ENCODE measurements at places on chromosomes 7 and 10.

DNA sequence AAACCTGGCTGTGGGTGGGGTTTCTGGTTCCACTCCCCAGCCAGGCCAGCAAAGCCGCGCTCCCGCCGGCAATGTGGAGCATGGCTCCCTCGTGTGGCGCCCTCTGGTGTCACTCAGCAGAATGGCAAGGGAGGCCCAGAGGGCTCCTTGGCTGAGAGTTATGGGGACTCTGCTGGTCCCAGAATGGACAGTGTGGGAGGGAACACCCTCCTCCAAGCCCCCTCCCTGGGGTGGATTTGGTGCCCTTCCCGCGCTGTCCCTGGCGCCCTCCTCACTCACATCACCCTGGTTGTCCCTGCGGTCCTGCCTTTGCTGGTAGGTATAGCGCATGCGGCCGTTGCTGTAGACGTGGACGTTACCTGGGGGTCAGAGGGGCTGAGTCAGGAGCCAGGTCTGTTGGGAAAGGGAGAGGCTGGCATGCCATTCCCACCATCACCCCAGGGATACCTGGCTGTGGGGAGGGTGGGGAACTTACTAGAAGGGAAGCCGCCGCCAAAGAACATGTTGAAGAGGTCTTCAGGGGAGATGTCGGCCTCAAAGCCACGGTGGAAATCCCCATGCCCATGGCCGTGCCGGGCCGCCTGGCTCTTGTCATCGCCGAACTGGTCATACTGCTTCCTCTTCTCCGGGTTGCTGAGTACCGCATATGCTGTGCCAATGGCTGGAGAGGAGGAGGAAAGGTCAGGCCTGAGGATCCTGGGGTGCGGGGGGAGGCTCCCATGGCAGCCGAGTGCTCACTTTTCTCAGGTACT, 14.0 kb downstream of the DNAJB12 start:
- peak; percentile 57 for DNase-seq

DNA sequence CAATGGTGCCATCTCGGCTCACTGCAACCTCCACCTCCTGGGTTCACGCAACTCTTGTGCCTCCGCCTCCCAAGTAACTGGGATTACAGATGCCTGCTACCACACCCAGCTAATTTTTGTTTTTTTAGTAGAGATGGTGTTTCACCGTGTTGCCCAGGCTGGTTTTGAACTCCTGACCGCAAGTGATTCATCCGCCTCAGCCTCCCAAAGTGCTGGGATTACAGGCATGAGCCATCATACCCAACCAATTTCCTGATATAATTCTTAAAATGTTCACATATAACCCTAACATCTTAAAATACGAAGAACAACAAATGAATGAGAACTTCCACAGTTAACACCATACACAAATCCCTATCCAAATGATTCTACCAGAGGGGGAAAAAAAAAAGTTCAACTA, 31.2 kb downstream of the BAIAP2L1 start:
- DNase-seq = no peak

DNA sequence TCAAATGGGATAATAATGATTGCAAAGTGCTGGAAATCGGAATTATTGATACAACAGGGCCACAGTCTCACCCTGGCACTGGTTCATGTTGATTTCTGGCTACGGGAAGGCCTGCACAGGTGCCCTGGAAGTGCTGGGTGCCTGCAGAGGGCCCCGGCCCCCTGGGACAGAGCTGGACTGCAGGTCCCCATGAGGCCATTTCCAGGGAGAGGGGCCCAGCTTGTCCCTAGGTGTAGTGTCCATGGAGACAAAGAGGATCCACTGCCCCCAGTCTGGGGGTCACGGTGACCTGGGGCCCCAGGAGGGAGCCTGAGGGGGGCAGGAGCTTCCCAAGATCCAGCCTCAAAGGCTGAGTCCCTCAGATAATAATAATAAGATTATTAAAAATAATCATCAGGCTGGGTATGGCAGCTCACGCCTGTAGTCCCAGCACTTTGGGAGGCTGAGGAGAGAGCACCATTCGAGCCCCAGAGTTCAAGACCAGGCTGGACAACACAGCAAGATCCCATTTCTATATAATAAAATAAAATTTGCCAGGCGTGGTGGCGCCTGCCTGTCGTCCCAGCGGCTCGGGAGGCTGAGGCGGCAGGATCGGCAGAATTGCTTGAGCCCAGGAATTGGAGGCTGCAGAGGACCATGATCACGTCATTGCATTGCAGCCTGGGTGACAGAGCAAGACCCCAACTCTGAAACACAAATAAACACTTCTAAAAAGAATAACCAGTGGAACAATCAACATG, 98.1 kb downstream of the MICALL2 start:
- DNase-seq = no peak

- DNase-seq = no peak
These were observed 18.9 kb upstream of the UBN2 start for GRCh38 chr7:139212133-139212532.

GRCh38 chr10:79378647-79379511, 31.6 kb downstream of the PPIF start:
- no peak for DNase-seq

GRCh38 chr10:49332333-49332732, 33.4 kb downstream of the C10orf71 start:
- DNase-seq = no peak

DNA sequence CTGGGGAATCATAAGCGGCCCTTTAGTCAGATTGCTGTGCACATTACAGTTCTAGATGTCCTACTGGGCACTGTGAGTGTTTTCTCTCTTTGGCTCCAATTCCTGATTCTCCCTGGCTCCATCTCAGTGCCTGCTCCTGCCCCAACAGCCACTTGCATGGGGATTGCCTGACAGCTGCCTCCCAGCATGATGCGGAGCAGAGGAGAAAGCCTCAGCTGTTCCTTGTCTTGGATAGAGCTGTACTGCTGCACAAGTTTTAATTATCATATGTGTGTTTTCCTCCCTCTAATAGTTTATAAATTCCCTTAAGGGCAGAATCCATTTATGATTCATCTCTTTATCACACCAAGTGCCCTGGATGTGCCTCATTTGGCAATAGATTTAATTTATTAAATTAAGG, 285.8 kb upstream of the COBL start:
- no peak for DNase-seq

GRCh38 chr10:80465839-80466590, 11.9 kb downstream of the TSPAN14 start:
- peak; percentile 41 for DNase-seq

DNA sequence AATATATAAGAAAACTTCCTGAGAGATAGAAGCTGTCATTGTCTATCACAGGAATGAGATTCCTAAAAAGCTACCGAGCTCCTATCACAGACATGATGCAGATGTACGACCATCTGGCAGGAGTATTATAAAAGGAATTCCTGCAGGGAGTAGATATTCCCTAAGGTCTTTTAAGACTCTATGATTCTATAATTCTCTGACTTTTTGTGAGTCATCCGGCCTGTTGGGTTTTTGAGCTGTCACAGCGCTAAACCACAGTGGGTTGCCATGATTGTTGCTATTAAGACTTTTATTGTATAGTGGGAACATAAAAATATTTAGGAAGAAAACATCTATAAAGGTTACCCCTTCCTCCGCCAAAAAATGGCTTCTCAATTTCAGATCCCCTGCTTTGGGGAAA, 223.4 kb downstream of the BMPER start:
- DNase-seq = no peak

DNA sequence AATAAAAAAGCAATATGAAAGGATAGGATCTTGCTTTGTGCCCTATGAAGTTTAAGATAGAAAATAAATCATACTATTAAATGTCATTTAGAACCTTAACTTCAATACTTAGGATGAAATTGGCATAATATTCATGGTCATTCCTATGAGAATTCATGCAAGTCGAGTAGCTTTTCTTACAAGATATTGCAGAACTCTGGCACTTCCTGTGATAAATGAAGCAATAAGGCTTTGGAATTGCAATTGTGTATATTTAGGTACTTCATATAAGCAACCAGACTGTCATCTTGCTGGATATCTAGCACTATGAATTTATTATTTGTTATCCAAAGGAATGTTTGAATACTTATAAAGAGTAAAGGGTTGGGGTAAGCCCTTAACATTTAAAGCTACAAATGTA, 116.5 kb downstream of the ZNF438 start:
- no peak for DNase-seq

DNA sequence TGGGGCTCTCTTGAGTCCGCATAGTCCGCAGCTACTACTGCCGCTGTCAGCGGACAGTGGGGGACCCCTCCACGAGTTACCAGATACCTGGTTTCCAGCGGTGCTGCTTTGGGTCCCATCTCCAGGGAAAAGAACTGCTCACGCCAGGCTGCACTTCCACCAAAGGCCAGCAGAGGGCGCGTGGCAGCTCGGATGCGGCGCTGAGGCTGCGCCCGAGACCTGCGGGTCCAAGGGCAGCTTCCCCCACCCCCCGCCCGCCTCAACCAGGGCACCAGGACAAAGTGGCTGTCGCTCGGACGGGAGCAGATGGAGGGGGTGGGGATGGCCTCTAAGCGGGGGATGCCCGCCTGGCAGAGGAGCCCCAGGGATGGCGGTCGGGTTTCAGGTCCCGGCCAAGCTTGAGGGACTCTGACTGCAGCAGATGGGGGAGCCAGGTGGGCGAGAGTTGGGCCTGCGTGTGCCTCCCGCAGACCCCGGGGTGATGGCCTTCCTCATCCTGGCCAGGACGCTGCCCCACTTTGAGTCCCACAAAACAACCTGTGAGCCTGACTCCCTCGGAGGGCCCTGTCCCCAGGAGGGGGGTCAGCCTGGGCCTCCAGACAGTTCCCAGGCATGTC, 23.8 kb upstream of the ZNF735 start:
- DNase-seq = peak; percentile 19

DNA sequence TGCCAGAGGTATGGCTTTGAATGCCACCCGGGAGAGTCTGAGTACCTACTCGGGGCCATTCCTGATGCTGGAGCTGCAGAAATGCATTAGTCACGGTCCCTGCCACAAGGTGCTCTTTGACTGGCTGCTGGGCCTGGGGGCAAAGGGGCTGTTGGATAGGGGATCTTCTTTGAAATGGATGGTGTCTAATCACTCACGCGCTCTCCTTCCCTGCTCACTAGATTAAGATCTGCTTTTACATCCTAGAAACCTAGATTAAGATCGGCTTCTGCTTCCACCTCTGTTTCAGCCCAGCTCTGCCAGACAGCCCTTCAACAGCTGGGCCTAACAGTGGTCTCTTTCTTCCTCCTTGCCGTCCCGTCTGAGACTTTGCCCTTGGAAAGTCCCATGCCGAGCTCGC, 57.2 kb downstream of the PAX2 start:
- no peak for DNase-seq

DNA sequence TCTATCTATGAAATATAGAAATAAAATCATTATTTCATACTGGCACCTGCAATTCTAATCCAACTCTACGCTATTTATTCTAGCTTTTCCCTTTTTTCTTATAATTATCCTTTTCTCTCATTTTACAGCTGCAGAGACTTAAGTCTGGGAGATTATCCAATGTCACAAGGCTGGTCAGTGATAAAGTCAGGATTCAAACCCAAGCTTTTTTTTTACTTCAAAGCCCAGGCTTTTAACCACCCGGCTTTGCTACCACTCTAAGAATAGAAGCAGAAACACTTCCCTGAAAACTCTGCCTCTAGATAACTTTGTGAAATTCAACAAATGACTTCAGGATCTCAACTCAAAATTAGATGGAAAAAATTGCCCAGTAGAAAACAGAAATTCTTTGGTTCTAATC, 552.5 kb downstream of the IPMK start:
- DNase-seq = no peak

DNA sequence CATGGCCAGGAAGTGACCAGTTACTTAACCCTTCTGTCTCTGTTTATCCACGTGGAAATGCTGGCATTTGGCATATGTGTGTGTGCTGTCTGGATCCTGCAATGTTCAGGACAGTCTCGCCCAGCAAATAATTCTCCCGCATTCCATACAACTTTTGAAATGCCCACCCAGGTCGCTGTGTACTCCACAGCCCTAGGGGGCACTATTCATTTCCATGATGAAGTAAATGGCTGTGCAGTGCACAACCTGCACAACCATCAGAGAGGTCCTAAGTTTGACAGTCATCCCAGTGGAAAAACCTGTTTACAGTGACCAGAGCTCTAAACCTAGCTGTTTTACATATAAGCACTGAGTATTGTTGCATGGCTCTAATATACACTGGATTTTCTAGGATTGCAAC, 38.1 kb downstream of the ZNF503 start:
- no peak for DNase-seq

DNA sequence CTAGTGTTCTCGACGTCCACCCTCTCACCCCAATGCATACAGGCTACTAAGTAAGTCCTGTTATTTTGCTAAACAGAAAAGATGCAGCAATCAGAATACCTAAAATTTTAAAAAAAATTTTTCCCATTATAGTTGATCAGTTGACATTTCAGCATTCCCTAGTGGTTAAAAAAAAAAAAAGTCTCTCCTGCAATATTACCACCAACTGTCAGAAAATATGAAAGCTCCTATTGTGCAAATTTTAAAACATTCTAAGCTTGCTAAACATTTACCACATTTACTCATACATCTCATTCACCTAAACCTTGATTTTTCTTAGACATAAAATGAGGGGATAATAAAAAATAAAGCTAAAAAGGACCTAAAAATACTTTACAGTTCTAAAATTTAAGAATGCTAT, 165.6 kb downstream of the AVL9 start:
- DNase-seq = no peak

DNA sequence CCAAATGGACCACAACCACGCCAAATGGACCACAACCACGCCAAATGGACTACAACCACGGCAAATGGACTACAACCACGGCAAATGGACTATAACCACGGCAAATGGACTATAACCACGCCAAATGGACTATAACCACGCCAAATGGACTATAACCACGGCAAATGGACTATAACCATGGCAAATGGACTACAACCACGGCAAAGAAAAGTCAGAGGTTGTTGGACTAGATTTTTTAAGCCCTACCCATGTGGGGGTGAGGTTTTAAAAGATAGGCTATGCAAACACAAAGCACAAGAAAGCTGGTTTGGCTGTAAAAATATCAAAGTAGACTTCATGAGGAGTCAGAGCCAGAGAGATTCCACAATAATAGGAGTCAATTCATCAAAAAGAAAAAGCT, 55.8 kb downstream of the NCAPG2 start:
- DNase-seq = no peak

GRCh38 chr10:43878386-43878785, 229.7 kb upstream of the ZNF32 start:
- DNase-seq = no peak

DNA sequence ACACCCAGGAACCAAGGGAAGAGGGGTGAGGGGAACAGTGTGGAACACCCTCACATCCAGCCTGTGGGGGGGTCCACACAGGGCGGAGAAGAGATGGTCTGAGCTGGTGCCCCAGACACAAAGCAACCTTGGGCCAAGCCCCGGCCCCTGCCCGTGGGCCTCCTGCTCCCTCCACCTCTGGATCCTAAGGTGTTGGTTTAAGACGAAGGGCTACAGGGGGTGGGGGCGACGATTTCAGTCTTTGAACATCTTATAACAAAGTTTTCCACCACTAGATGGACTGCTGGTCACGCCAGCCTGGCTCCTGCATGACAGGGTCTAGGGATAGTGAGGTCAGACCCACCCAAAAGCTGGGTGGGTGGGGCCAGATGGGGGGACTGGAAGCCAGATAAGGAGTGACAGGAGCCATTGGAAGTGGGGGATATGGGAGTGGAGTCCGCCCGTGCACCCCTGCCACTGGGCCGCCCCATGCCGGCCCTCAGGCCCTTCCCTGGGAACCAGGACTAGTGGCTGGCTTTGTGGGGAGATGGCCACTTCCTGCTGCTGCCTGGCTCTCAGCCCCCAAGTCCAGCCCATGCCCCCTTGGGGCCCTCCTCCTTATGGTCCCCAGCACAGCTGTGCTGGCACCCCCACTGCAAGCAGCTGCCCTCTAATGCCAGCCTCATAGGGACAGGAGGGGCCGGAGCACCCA, 98.4 kb downstream of the RGS10 start:
- no peak for DNase-seq

- no peak for DNase-seq
These were observed 308.4 kb downstream of the RPS24 start for GRCh38 chr10:78341953-78342614.
